ENCODE measurements at places on chromosomes 4 and X. TPM values are rescaled to one million over a fixed set of nuclear protein-coding genes. Genes with fewer than 3 reads are reported as not detected.

The ADRA2C gene
- polyA plus RNA-seq: 14.2 TPM

The SMAD1 gene
- polyA plus RNA-seq: 73.3 TPM

The ETDA gene
- polyA plus RNA-seq: 0.50 TPM

The ZNF630 gene
- 2.3 TPM for polyA plus RNA-seq

The ARMCX4 gene
- 32.8 TPM for polyA plus RNA-seq

Measured in renal pelvis (tissue), 12 donors.